Amygdala (tissue), 56 donors: ENCODE measurements at places on chromosomes 16 and 17.

DNA sequence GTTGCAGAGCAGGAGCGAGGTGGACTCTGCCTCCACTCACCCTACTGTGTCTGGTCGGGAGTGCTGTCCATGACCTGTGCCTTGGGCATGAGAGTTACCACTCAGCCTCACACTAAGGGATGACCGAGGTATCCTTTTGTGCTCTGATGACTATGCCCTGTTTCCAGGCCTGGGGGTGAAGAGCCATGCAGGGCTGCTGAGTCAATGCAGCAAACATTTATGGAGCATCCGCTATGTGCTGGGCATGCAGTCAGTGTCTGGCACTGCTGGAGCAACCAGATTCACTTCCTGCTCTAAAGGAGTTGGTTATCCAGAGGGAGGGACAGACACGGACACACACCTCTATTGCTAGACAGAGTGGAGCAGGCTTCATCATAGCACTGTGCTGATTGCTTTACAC is 7.6 kb upstream of the HNF1B start:
- DNase-seq = no peak

DNA sequence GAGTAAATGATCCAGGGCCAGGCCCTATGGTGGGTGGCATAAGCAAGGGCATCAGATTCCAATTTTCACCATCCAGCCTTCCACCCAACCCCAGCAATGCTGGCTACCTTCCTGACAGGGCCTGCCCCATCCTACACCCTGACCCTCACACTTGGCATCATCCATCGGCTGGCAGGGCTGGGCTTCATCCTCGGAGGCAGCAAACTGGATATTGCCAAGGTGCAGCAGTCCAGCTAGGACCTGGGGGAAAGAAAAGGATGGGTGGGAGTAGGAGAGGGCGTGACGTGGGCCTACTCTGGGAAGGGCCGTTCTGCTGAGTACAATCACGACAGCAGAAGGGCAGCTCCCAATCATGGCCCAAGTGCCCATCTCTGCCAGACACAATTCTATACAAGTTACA is 23.5 kb downstream of the MYO19 start:
- no peak for DNase-seq

DNA sequence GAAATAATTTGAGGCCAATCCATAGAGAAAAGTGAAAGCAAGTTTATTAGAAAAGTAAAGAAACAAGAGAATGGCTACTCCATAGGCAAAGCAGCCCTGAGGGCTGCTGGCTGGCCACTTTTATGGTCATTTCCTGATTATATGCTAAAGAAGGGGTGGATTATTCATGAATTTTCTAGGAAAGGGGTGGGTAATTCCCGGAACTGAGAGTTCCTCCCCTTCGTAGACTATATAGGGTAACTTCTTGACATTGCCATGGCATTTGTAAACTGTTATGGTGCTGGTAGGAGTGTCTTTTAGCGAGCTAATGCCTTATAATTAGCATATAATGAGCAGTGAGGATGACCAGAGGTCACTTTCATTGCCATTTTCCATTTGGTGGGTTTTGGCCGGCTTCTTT is 4.4 kb downstream of the DHRS7B start:
- DNase-seq = no peak

DNA sequence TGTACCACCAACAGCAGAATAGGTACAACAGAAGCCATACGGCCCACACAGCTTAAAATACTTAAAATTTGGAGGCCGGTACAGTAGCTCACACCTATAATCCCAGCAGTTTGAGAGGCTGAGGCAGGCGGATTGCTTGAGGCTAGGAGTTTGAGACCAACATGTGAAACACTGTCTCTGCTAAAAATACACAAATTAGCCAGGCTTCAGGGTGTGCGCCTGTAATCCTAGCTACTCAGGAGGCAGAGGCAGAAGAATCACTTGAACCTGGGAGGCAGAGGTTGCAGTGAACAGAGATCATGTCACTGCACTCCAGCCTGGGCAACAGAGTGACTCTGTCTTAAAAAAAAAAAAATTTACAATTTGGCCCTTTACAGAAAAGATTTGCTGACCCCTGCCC is 17.0 kb downstream of the GFOD2 start:
- DNase-seq = no peak

DNA sequence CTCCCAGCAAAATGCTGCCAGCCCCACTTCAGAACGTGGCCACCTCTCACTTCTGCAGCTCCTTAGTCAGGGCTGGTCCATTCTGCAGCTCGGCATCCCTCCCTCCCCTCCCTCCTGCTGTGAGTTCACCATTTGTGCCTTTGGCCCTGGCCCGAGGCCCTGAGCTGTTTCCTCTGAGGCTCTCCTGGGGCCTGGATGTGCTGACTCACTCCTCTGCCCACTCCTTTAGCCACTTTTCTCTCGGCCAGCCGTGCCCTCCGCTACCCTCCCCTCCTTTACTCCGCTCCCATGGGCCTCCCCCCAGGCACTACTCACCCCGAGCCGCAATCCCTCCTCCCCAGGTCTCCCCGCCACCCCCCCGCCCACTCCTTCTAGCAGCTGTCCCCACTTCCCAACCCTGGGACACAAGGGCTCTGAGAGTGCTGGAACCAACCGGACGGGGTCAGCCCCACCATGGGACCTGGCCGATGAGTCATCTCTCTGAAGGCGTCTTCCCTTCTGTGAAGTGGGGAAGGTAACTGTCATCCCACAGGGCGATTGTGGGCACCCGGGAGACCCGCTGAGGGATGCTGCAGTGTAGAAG is 11.5 kb downstream of the KCNG4 start:
- DNase-seq = no peak

DNA sequence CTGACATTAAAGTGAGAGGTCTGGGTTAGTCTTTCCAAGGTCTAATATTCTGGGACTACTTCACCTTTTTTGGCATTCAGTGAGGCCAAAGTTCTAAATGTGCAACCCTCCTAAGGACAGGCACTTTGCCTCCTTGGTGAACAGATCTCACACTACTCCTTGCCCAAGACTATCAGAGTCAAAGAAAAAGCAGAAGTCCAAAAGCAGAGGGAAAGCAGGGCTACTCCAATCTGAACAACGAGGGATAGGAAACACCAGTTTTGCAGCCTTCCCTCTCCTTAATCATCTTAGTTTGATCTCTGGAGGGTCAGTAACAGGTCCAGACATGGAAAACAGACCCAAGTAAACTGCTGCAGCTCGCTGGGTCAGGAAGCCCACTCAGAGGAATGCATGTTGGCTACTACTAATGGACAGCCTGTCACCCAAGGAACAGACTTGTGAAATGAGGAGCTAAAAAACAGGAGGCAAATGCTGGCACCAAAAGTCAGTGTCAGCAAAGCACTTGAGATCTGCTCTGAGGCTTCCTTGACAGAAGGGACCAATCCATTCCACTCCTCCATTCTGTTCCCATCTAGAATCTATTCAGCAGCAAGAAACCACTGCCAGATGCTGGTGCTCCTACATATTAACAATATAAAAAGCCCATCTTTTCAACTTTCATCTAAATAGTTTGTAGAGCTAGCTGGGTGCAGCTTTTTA is 29.9 kb downstream of the DCUN1D3 start:
- no peak for DNase-seq

DNA sequence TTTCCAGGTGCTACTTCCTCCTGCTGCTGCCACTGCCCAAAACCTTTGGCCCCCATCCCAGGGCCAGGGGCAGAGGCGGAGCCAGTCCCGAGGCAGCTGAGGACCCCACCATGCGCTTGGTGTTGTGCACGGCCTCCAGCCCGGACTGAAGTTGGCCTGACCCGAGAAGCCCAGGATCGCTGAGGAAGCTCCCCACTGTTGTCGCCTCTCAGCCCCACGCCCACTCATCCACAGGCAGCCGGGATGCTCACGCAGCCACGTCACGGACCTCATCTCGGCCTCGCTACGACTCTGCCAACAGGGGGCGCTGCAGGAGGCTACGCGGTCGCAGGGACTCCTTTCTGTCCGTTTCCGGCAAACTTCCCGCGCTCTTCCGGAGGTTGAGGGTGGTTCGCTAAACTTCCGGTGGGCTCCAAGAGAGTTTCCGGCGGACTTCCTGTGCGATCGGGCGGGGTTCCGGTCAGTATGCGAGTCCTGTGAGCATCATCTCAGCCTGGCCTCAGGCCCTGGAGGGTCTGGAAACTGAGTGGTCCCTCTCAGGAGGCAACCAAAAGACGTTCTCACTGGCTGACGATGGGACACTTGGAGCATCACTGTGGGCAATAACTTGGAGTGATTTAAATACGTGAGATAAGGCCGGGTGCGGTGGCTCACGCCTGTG is 12.4 kb downstream of the ZG16B start:
- no peak for DNase-seq

DNA sequence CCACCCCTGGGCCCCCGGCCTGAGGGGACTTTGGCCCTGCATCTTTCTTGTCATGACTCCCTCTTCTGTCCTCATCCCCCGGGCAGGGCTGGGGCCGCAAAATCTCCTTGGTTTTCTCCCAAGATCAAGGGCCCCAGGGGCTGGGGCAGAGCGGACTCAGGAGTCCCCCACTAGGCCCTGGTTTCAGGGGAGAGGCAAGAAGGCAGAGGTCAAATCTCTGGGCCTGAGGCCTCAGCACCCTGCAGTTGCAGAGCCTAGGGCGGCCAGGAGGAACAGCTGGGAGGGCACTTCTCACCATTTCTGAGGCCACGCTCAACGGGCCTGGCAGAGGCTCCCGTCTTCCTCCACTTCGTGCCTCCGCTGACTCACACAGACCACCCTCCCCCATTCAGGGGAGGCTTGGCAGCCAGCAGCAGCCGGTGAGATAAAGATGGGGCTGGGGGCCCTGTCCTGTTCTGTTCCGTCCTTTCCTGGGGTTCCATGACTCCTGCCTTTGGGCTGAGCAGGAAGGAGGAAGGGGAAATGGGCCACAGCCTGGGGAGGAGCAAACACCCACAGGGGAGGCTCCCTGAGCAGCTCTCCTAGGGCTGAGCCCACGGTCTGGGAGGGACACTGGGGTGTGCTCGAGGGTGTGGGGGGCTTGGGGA is 12.4 kb downstream of the ZSCAN10 start:
- DNase-seq = no peak

DNA sequence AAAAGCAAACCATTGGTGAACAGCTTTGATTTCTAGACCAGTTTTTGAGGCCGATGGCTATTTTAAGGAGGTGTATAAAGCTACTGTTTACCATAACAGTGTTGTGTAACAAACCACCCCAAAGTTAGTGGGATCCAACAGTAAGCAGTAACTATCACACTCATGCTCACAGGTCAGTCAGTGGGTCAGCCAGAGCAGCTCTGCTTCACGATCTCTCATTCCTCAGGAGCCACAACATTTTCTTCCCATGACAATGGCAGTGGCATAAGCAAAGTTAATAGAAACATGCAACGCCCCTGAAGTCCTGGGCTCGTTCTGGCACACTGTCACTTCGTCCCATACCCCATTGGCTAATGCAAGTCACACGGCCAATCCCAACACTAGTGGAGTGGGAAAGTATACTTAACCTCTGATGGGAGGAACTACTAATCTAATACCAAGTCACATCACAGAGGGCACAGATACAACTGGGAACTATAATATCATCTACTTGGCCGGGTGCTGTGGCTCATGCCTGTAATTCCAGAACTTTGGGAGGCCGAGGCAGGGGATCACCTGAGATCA is 28.0 kb upstream of the B4GALNT2 start:
- DNase-seq = no peak

GRCh38 chr16:4814046-4814445 is 11.6 kb upstream of the ROGDI start:
- DNase-seq = no peak
